ENCODE measurements at places on chromosomes 13 and 19. TPM values are rescaled to one million over a fixed set of nuclear protein-coding genes. Genes with fewer than 3 reads are reported as not detected.

The GARIN5B gene
- total RNA-seq: not detected

The PLVAP gene
- not detected for total RNA-seq

The DCT gene
- 0.27 TPM for total RNA-seq

The KCNC3 gene
- 0.47 TPM for total RNA-seq

The ZNF229 gene
- total RNA-seq: 9.9 TPM

The KHSRP gene
- 54.7 TPM for total RNA-seq

GRCh38 chr19:33689868-33690267 is 68.1 kb downstream of the CHST8 start:
- no peak for DNase-seq

- DNase-seq: no peak
These were observed 71.0 kb downstream of the RNF17 start for GRCh38 chr13:24834902-24835510.

DNA sequence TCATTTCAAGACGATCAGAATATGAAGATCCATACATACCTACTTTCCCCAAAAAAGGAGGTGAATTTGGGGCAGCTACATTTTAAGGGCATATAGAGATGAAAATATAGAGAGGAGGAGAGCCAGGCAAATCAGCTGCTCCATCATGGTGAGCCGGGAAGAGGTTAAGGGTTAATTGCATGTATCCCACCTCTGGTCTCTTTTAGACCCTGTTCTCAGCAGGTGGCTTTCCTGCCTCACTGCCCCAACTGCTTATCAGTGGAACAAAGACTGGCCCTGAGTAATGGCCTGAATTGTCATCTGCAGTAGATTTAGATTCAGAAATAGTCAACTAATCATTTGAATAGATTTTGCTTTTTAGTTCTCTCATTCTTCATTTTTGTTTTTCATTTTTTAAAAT is 206.6 kb downstream of the SPRY2 start:
- DNase-seq: no peak

GRCh38 chr19:5153601-5154128 is 184.8 kb downstream of the KDM4B start:
- DNase-seq: no peak

DNA sequence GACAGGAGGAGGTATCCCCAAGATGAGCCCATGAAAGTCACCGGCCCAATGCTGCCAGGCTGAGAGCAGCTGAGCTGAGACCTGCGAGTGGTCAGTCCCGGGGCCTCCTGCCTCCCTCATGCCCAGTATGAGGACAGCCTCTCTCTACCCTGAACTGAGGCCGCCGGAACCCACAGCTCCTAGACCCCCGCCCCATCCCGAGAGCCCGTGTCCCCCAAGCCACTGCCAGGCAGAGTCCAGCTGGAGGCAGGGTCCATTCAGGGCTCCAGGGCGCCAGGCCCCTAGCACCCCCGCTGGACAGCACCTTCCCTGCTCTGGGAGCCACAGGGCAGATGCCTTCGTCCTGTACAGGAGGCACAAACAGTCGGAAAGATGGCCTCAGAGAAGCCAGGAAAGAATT is 38.7 kb downstream of the MLLT1 start:
- no peak for DNase-seq

DNA sequence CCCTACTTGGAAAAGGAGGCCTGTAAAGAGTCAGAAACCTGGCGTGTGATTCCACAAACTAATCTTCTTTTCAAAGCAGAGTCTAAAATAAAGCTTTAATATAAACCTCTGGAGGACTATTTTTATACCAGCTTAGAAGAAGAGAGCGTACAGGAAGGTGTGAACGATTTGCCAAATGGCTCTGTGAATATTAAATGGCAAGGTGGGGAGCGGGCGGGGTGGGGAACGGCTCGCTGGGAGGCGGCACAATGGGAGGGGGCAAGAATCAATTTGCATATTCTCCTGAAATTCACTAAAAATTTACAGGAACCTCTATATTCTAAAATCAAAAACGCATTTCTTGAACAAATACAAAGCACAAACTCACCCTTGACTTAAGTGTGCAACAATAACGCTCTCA is 982 bp downstream of the ZNF780B start:
- DNase-seq: no peak

GRCh38 chr13:20019043-20019442 is 60.5 kb downstream of the ZMYM2 start:
- DNase-seq: no peak

DNA sequence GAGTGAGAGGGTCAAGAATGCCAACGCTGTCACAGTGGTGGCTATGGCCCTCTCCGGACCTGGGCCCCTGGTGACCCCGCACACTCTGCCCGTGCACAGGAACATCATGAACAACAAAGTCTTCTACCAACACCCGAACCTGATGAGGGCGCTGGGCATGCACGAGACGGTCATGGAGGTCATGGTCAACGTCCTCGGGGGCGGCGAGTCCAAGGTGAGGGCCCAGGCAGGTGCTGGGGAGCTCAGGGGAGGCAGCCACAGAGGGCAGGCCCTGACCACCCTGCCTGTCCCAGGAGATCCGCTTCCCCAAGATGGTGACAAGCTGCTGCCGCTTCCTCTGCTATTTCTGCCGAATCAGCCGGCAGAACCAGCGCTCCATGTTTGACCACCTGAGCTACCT is 62.6 kb downstream of the RYR1 start:
- no peak for DNase-seq

DNA sequence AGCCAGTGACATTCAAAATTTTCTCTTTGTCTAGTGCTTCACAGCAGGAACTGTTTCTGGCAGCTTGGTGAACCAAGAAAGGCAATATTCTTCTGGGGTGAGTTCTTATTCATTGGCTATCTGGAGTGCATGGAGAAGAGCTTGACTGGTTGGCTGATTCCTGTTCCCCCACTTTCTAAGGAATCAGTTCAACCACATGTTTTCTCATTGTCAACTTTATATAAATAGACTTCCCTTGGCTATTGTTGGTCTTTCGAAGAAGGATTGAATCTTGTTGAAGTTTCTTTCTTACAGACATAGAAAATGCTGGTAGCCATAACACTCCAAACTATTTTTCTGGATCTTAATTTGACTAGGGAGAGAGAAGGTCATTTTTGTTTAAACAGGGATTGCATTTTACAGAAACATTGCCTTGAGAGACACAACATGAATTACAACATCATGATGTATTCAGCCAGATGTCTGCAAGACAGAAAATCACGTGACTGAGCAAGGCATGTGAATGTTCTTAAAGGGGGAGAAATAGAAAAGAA is 85.2 kb downstream of the EDNRB start:
- peak; percentile 19 for DNase-seq

DNA sequence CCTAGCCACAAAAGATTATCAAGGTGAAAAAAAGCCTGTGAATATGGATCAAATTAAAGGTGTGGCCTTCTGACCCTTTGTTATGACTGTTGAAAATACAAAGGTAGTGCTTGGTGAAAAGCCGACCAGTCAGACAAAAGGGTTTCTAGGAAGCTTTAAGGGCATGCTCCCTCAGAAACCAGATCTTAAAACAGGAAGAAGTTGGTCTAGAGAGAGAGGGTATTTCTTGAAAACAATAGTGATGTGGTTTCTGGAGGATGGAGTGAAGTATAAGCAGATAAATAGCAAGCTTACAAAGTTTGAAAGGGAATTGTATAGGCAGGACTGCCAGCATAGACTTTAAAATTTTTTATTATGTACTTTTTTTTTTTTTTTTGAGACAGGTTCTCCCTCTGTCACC is 5.0 kb upstream of the EID2 start:
- DNase-seq: no peak

- no peak for DNase-seq
These were observed 33.5 kb upstream of the USPL1 start for GRCh38 chr13:30584051-30584731.

- no peak for DNase-seq
These were observed 197.4 kb downstream of the DLEU7 start for GRCh38 chr13:50646070-50646469.

- DNase-seq: no peak
These were observed 23.4 kb downstream of the RASL11A start for GRCh38 chr13:27293873-27294515.

- DNase-seq: no peak
These were observed 95.3 kb downstream of the POSTN start for GRCh38 chr13:37503287-37503686.

All from H4 (cell line).